ENCODE measurements at places on chromosomes 2 and 18.

- no peak for DNase-seq
These were observed 195.7 kb downstream of the MTCL1 start for GRCh38 chr18:8901019-8901418.

DNA sequence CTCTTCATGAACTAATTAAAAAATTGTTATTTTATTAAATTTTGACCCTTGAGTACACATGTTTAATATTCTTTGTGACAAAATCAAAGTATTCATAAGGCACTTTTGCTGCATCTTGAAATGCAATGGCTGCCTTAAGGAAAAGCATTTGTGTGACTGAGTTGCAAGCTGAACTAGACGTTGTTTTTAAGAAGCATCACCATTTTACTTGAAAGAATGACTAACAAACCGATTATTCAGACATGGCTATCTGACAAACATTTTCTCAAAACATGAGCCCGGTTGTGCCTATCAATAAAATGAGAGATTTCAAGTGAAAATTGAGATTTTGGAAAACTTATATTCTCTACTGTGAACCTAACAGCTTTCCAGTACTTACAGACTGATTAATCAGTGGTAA is 2.8 kb downstream of the GCFC2 start:
- DNase-seq = no peak

GRCh38 chr2:138239902-138240491 is 261.6 kb upstream of the SPOPL start:
- DNase-seq = no peak

DNA sequence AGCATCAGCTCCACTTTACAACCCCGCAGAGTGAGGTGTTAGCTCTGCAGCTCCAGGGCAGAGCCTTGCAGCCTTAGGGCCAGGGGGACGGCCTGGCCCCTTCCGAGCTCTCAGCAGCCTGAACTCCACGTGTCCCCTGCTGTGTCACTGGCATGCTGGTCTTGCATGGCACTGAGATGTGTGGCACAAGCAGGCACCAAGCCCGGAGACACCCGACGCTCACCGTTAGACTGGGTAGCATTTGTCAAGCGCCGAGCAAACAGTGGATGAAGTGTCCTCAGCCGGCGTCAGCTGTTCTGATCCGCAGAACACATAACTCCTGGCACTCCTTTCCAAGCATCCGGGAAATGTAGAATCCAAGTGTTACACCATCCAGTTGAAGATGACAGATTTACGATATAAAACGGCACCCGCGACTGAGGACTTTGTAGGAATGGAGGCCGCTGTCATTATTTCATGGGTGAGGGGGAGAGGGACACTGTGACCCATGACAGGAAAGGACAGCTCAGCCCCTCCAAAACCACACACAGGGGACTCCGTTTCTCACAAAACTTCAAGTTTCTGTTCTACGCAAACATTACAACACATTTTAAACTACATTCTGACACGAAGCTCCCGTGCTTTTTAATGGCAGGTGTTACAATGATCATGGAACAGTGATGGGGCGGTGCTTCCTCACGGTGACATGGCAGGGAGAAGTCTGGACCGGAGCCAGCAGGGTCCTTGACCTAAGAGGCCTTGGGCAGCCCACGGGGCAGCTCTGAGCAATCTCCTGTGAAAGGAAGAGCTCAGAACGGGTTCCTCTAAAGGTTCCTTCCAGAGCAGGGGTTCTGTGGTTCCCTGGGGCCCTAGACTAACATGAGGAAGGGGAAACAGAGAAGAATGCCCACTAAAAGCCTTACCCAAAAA is 89.4 kb downstream of the HDAC4 start:
- no peak for DNase-seq

DNA sequence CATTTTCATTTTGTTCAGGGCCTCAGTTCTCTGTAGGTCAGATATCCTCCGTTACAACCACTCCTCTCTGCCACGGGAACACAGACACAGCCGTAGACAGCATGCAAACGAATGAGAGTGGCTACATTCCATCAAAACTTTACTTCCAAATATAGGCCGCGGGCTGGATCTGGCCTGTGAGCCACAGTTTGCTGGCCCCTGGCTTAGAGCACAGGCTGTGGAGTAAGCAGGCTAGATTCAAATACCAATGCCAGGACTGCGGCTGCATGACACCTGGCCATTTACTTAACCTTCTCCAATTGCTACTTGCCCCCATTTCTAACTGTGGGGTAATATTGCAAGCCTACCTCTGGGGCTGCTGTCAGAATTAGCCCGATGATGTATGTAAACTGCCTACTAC is 325.8 kb upstream of the POU3F3 start:
- DNase-seq = no peak

DNA sequence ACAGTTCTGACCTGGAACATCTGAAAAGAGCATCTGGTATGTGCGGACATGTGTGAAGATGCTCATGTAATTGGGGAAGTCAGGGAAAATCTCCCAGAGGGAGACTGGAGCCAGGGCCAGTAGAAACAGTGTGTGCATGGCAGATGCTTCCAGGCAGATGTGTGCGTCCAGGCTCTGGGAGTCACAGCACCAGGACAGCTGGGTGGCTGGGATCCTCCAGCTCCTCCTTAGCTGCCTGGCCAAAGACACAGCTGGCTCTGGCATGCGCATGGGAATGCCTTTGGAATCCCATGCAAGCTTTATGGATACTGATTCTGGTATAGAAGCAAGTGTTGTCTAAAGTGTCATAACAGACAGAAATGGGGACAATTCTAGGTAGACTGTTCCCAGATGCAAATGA is 369.7 kb downstream of the INSIG2 start:
- DNase-seq = no peak

DNA sequence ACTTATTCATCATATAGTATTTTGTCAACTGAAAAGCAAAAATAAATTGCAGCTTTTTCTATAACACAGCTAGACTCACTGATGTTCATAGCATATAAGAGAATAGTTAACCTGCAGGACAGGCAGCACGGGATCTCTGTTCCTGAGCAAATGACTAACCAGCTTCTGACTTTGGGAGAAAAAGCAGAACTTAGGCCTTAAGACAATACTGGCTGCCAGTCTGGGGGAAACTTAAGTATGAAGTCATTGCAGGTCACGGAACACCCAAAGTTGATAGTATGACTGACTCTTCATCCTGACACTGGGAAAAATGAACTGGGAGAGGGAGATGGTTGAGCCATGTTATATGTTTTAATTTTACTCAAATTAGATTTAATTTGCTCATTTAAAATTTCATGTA is 113.0 kb downstream of the DPP4 start:
- DNase-seq = no peak

DNA sequence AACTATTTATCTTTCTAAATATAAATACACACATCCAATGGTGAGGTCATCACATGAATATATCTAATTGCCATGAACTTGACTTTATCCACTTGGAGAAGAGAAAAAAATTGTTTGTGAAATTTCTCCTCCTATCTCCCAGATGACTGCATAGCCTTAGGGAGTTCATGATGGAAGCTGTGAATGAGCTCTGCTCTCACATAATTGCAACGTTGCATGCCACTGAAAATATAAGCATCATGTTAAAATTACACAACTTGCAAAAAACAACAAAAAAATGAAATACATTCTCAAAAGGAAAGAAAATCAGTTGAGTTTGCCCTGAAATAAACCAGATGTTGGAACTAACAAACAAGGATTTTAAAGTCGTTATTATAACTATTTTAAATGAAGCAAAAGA is 50.6 kb upstream of the OSR1 start:
- no peak for DNase-seq

- DNase-seq = peak; percentile 9
These were observed 114.7 kb downstream of the FAM210A start for GRCh38 chr18:13611601-13612195.

DNA sequence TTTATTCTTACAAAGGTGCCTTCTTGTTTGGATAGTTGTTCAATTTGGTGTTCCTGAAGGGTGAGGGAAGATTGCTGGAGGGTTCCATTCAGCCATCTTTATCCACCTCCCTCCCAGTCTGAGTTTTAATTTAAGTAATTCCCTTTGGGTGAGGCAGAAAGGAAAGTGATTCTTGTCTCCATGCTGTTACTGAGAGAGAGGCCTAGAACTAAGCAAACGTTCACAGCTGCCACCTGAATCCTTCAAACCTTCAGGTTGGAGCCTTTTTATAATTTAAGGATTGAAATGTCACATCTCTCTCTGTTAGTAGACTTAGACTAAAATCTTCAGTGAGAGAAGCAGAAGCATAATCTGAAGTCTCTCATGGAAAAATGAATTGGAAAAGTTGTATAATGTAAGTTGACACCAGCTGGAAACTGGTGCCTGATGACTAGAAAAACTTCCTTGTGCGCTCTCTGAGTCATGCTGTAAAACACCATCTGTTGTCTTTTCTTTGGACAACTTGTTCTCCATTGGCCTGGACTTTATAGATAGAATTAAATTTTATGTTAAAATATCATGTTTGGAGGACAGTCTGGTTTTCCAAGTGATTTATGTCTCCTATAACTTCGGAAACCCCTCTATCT is 14.6 kb downstream of the STRADB start:
- DNase-seq = no peak

GRCh38 chr2:54665436-54665856 is 58.0 kb upstream of the EML6 start:
- DNase-seq = peak; percentile 67

GRCh38 chr2:73925853-73926492 is 707 bp upstream of the DGUOK start:
- no peak for DNase-seq

DNA sequence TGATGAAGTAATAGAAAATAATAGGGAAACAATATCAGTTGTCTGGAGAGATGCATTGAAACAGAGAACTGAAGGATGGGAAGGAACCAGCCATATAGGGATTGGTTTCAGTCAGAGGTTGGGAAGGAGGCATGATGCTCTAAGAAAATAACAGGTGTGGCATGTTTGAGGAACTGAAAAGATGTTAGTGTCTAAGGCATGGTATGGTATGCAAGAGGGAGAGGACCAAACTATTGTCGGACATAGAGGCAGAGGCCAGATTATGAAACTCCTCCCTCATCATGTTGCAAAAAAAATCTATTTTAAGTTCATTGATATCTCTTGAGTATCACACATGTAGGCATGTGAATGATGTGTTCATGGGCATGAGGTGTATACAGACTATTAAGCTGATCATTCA is 48.9 kb upstream of the EMILIN2 start:
- DNase-seq = no peak

GRCh38 chr2:88127888-88128653 is at the start of gene FABP1:
Gene FABP1, minus strand, starts transcription at chr2:88128062. Its CDS starts 45 bp downstream, at chr2:88128017.
- DNase-seq = no peak

GRCh38 chr2:163943403-163944346 is 207.9 kb upstream of the FIGN start:
- DNase-seq = no peak

GRCh38 chr2:231604101-231604684 is 11.5 kb downstream of the TEX44 start:
- no peak for DNase-seq

DNA sequence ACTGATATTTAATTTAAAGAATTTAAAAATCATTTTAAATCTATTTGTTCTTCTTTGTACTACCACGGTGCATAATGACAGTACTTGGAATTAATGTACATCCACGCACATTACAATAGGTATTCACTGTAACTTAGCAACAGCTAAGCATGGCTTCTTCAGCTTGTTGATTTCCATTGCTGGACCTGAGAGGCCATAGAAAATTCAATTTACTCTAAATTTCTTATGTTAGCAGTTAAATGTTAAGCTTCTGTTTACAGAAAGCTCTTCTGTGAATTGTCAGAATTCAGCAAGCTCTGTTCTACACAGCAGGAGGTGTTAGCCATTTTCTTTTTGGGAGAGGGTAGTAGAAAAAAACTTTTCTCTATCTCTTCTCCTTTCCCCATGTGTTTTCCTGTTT is 1149.3 kb upstream of the CDH2 start:
- no peak for DNase-seq

- DNase-seq = peak; percentile 48
These were observed 158.1 kb downstream of the DOCK10 start for GRCh38 chr2:224884188-224884587.

DNA sequence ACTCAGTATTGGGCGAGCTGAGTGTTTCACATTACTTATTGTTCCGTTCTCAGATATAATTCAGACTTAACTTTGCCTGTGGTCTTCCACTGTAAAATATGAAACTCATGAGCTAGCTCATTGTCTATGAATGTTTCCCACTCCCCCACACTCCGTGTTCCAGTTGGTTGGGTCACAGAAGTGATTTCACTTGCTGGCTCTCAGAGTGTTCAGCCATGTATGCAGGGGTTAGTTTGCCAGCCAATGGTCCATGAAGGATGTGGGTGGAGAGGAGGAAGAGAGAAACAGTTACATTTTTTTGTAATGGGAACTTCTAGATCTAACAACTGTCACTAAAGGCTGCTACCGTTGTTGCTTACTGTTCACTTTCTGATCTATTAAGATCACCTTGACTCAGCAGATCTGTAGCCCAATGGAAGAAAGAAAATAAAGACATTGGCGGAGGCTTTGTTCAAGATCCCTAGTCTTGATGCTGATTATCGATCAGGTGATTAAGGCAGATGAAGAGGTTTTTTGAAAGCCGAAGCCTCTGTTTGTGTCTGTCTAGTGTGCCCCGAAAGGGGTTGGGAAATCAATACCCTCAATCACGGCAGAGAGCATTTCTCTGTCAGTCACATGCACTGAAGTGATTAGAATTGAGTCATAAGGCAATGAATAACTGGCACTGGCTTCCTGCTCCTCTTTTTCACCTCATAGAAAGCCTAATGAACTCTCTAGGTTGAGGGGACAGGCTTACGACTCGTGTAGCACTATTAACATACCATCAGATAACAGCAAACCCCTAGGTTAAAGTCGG is 279.7 kb upstream of the FIGN start:
- peak; percentile 100 for DNase-seq

GRCh38 chr2:181776336-181776735 is 96.0 kb upstream of the NEUROD1 start:
- no peak for DNase-seq

DNA sequence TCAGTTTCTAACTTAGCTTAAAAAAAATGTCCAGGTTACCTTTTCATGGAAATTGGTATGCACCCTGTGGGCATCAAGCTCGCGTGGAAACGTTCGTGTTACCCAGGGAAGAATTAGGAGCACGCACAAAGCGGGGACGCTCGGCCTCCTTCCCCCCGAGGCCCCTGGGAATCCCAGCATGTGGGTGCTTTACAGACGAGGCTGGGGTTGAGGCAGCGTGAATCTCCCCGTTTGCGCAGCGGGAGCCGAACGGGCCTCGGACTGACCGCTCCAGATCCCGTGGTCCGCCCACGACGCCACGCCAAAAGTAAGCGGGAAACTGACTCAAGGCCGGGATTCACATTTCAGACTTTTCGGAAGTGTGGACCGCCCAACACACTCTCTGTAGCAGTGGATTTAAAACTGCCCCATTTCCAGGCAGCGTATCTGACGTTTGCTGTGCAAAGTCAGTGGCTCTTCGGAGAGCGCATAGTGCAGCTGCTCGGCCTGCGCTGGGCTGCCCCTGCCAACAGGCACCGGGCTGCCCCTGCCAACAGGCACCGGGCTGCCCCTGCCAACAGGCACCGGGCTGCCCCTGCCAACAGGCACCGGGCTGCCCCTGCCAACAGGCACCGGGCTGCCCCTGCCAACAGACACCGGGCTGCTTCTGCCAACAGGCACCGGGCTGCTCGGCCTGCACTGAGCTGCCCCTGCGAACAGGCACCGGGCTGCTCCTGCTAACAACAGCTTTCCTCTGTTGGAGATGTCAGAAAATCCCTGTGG is 49.7 kb downstream of the SH3YL1 start:
- no peak for DNase-seq
